ENCODE measurements at places on chromosomes 12 and 14.
A peak's percentile ranks its signal among the peaks of the same experiment; 100 is the strongest.

DNA sequence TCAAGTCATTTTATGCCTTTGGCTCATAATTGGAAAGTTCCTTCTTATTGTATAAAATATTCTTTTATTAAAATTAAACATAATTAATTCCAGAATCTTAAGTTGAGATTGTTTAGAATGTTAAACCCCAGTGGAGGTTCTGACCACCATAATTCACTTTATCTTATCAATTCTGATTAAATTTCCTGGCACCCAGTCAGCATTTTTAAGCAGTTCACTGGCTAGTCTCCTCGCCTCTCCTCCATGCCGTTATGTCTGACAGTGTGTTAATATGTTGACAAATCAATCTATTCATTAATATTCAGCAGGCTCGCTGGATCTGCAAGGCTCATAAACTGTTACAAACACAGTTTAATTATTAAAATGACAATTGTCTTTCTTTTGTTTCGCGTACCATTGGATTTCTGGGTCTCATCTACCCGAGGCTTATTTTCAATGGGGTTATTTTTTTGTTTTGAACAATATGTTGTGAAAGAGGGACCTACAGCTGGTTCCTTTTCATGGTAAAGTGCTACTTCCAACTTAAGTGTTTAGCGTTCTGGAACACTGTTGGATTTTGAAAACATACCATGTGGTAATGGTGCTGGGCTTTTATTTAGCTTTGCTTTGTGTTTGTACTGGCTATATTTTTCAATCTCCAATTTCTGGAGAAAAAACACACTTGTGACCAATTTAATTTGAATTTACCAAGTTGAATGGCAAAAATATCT, 339.7 kb downstream of the PRKD1 start:
- DNase-seq: no peak

DNA sequence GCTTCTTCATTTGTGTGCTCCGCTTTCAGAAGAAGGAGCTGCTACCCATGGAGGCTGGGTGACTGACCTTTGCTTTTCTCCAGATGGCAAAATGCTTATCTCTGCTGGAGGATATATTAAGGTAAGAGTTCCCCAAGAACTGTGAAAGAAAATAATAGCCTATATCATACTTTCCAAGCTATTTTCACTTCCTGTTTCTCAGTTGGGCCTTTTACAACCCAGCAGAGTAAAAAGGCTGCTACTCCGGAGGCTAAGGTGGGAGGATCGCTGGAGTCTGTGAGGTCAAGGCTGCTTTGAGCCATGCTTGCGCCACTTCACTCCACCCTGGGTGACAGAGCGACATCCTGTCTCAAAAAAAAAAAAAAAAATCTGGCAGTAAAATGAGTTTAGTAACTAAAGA, 82.1 kb downstream of the APAF1 start:
- no peak for DNase-seq

GRCh38 chr14:76267322-76268046, 108.5 kb upstream of the ESRRB start:
- DNase-seq: peak; percentile 1

- no peak for DNase-seq
Measured at GRCh38 chr12:52534482-52534881, 14.3 kb upstream of the KRT5 start.

- no peak for DNase-seq
Measured at GRCh38 chr12:29638528-29638927, 141.0 kb upstream of the OVCH1 start.

DNA sequence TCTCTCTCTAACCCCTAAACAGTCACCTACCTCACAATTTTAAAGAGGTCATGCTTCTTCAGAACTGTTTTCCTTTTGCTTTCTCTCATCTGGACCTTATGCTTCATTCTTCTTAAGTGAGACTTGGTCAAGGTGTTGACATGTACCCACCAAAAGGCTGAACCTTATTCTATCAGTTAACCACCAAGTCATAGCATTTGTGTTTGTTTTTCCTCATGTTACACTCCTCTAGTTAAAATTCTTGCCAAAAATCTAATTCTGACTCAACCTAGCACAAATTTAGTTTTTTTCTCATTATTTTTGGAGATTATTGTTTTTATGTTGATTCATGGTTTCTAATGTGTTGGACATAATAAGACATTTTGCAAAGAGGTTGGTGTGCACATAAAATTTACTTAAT, 578.6 kb downstream of the SLC16A7 start:
- DNase-seq: no peak

DNA sequence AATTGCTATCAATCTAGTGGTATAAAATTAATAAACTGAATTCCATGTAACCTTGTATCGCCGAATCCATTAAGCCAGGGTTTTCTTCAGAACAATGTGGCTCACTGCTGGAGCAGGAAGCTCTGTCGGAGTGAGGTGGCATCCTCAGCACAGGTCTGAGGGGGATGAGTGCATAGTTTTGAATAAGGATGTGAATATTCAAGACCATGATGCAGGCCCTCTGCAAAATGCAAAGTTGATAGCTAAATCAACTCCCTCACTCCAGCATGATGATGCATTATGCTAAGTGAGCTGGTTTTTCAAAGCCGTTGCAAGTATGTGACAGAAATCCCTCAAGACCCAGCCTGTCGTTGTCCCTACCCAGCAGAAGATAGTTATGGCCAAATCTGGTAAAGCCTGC, 53.0 kb downstream of the TRIM9 start:
- no peak for DNase-seq

GRCh38 chr14:87323191-87323590, 669.8 kb downstream of the GALC start:
- DNase-seq: no peak
